ENCODE measurements at places on chromosomes 1 and 21.

- ATAC-seq: peak; percentile 94
Measured at GRCh38 chr1:50620680-50621329, 197.6 kb upstream of the DMRTA2 start.

- ATAC-seq: peak; percentile 87
Measured at GRCh38 chr1:21814241-21814918, 2.3 kb downstream of the LDLRAD2 start.

DNA sequence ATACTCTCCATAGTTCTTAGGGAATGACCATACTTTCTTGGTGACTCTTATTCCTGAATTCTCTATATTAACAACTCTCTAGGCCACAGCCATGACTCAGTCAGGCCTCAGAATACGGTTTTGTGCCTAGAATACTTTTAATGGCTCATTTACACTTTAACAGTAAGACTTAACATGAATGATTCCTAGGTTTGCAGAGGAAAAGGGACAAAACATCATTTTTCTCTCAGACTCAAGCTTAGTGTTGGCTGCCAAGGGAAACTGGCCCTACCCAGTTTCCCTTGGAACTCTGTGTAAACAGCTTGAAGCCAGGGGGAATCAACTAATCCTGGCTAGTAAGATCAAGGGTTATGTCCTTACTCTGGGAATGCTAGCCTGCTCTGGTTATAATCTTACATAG, 164.9 kb upstream of the PKN2 start:
- ATAC-seq: peak; percentile 80

DNA sequence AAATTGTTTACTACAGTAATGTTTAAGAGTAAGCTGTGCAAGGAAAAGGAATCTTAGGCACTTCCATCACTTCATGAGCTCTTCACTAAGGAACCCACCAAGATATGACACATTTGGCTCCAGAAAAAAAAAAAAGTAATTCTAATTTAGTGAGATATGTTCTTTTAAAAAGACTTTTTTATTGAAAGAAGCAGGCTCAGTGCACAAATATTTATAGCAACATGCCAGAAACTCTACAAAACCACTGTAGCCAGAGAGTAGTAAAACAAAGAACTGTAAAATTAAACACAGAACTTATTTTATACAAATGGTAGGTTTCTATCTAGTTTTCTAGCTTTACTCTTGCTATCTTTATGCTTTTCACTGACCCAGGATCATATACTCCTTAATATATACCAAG, 434.6 kb upstream of the ADGRL2 start:
- ATAC-seq: no peak

- peak; percentile 93 for ATAC-seq
Measured at GRCh38 chr1:234544087-234544579, 65.2 kb upstream of the TARBP1 start.

DNA sequence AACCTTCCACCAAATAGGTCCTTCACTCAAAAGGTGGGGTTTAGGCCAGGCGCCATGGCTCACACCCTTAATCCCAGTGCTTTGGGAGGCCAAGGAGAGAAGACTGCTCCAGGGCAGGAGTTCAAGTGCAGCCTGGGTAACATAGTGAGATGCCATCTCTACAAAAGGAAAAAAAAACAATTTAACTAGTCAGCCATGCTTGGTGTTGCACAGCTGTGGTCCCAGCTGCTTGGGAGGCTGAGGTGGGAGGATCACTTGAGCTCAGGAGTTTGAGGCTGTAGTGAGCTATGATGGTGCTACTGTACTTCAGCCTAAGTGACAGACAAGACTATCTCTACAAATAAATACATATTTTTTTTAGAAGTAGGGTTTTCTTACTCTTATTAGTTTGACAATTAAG, 617.5 kb downstream of the KIF26B start:
- no peak for ATAC-seq

DNA sequence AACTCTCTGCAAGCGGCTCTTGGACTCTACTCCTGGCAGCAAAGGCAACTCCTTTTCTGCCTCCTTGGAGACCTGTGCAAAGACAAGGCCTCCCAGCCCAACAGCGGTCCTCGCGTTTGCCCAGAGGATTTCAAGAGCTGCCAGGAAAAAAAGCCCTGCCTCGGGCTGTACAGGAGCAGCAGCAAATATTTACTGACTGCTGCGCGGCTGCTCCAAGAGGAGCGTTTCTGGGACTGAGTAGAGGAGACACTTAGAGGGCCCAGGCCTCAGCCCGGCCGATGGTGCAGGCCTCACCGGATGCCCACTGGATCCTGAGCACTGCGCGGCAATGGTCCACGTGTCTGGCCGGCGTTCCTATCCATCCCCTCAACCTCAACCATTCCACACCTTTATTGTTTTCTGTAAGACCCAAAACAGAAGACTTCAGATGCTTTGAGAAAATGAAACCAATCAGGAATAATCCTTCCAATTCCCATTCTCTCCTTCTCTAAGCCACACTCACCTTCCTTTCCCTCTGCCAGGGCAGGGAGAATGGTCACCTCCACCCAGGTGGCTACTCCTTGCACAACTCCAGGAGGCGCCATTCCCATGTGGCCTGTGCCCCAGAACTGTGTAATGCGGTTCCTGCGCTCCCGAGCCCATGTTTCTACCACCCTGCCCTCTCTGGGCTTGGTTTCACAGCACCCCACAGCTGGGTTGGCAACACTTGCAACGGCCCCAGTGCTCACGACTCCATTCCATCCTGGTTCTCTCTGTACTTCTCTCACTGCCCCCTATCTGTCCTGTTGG, 215.8 kb downstream of the TRABD2B start:
- no peak for ATAC-seq

DNA sequence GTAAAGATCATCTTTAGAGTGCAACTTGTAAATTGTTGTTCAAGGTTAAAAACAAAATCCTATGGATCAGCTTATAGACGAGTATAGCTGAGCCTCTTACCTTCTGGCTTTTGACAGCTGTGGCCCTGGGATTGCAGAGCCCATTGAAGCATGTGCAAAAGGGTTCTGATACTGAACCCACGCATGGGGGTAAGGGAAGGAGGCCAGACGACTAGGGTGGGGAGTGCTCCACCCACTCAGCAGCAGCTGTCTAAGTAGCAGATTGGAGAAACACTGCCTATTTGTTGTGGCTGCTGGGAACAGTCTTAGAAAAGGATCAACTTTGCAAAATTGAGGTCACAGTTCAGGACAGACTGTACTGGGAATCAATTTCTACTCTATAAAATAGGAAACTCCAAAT, 16.1 kb downstream of the CD101 start:
- no peak for ATAC-seq

DNA sequence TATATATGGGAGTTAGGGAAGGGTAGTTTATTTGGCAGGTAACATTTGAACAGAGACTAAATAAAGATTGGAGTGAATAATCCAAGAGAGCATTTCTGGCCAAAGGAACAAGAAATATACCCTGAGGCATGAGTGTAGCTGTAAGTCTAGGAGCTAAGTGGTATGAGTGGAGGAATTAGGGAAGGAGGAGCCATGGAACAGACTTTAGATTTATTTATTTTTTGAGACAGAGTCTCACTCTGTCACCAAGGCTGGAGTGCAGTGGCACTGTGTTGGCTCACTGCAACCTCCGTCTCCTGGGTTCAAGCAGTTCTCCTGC, 18.4 kb downstream of the CAPZA1 start:
- peak; percentile 38 for ATAC-seq

DNA sequence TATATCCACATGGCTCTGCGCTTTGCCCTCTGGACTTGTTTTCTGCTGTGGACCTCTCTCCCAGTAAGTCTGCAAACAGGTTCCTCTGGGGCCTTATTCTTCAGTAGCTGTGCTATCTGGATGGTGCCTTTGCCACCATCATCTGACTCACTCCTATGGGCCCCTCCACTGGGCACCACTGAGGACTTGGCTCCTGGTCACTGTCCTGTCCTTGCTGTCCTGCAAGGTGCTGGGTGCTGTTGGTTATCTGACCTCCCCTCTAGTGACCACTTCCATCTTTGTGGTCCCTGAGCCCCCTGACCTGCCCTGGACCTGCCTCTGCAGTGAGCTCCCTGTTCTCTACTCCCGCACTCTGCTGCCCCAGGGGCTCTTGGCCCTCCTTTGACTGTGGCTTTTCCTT, 6.7 kb downstream of the CNIH3 start:
- no peak for ATAC-seq

DNA sequence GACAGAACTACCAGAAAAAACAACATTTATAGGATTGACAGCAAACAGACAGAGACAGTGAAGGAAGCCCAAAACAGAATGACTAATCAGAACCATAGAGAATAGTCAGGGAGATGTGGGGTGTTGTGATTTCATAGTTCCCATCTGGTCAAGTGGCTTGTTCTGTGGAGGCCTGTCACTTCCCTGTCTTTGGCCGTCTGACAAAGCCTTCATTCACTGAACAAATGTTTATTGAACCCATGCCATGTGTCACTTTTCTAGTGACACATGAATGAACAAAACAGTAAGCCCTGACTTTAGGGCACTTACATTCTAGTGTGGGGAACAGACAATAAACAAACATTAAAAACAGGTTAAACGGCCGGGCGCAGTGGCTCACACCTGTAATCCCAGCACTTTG, 3.2 kb upstream of the SRRM1 start:
- ATAC-seq: no peak

- no peak for ATAC-seq
Measured at GRCh38 chr1:190602325-190602724, 124.7 kb upstream of the BRINP3 start.

DNA sequence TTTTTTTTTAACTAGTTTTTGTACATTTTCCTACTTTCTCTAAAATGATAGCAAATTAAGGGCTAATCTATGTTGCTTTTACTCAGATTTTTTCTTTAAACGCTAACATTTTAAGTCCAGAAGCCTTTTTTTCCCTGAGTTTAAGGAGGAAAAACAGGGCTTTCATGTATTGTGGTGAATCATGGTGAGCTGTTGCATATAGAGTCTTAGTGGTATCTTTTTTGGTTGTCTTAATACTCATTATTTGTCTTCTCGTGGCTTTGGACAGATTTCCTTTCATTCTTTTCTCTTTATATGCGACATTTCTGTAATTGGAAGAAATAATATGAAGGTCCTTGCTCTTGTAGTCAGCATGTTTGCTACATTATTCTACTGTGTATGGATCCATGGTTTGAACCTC, 1015.6 kb downstream of the PLA2G4A start:
- no peak for ATAC-seq

All from motor neuron (in vitro differentiated cells).